Activated effector memory CD4-positive, alpha-beta T cell treated with anti-CD3 and anti-CD28 coated beads, Interleukin-2, amount 50 U/mL, for 16 hours (primary cell): ENCODE measurements at places on chromosomes 16 and 17.
A peak's percentile ranks its signal among the peaks of the same experiment; 100 is the strongest.

DNA sequence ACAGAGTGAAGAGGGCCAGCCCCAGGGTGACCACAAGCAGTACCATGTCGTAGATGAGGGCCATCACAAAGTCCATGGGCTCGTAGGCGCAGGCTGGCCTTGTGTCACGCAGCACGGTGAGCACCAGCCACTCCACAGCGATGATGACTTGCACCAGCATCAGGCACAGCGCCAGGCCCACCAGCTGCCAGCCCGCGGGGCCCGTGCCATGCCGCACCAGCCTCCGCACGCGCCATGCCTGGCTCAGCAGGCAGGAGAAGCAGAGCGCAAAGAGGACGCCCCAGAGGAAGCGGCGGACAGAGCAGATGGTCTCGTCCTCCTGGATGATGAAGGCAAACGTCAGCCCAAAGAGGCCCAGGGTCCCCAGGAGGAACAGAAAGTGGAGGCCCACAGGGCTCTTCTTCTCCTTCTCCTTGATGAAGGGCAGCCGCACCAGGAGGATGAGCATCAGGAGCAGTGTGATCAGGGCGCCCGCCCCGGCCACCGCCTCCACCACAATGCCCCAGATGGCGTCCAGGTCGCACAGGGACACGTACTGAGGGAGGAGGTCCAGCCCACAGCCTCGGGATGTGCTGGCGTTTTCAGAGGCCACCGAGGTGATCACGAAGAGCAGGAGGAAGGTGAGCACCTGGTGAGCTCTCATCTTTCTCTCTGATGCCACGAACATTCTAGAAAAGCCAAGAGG, 12.3 kb downstream of the GPRC5B start:
- DNase-seq: no peak

DNA sequence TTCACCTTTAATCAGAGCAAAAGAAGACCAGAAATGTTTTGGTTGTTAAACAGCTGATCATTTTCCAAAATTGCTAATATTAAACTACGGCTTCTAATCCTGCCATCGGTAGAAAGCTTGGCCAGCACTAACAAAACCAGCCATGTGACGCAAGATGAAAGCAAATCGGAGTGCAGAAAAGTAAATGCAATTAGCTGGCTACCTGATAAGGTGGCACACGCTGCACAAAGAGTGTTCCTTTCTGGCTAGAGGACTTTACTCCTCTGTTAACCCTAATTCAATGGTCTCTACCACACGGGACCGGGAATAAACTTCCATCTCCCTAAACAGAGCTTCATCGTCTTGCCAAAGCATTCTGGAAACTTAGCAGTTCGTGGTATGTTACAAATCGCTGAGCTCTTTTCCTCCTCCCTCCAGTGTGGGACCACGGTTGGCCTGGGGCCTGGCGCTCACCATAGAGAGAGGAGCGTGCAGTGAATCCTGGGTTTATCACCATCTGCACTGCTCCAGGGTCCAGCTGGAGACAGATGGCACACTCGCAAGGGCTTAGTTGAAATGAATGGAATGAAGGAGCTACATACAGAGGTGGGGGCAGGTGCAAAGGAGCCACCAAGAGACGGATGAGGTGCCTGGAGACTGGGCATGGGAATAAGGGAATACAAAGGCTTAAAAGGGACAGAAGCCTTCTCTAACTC, 10.1 kb upstream of the COG1 start:
- DNase-seq: no peak

DNA sequence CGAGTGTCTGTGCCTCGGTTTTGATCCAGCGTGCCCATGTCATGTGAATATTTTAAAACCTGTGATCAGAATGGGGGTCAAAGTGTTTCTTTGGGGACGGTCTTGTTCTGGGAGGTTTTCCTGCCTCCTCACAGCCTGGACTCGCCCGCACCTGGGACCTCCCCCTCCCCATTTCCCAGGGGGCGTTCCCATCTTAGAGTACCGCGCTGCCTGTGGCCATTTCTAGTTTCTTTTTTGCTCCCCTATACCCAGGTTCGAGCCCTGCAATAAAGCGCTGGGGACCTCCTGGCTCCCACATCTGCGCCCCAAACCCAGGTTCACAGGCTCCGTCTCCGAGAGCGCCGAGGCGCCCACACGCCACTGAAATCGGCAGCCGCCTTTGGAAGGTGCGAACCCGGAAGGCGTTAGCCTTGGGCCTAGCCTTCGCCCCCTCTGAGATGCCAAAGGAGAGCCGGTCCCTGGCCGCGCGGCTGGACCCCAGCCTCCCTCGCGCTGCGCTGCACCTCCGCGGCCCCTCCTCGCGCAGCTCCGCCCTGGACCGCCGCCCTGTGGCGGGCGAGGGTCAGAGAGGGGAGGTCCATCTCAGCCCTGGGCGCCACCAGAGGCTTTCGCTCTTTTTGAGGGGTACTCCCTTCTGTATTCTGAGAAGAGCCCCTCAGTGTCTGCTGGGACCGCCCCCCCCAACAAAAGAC, 1.7 kb downstream of the KCNJ12 start:
- DNase-seq: no peak

- no peak for DNase-seq
Observed at GRCh38 chr17:1110541-1110861, 69.3 kb downstream of the ABR start.

DNA sequence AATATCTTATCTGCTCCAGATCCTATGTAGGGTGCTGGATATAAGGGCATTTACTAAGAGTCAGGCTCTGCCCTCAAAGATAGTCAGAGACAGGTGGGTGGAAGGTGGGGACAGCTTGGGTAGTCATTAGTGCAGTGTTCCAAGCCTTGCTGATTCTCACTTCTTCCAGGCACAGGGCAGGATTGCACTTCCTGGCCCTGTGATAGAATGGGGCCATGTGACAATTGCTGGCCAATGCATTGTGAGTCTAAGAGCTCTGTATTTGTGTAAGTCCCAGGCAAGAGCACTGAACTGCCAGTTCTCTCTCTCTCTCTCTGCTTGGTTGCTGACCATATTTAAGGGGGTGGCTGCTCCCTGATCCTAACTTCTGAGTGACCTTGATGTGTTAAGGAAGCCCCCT, 112.1 kb downstream of the C16orf78 start:
- DNase-seq: no peak

DNA sequence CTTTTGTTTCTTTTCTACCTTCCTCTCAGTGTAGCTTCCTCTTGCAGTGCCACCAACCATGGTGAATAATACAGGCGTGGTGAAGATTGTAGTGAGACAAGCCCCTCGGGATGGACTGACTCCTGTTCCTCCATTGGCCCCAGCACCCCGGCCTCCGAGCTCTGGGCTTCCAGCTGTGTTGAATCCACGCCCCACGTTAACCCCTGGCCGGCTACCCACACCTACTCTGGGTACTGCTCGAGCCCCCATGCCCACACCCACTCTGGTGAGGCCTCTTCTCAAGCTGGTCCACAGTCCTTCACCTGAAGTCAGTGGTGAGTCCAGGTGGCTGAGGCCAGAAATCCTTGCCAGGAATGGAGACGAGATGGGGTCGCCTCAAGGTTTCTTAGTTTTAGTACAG, 23.9 kb downstream of the SRCAP start:
- DNase-seq: no peak

GRCh38 chr16:68740628-68741346, 3.7 kb downstream of the CDH1 start:
- DNase-seq: no peak

DNA sequence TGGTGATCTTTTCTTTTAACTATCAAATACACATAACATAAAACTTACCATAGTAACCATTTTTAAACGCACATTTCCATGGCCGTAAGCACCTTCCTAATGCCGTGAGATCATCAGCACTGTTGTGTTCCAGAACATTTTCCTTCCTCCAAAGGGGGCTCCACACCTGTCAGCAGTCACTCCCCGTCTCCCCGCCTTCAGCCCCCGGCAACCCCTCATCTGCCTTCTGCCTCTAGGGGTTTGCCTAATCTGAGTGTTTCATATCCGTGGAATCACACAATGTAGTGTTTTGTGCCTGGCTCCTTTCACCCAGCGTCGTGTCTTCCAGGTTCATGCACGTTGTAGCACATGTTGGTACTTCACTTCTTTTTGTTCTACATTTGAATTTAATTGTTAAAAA, 350.1 kb upstream of the TNRC6C start:
- DNase-seq: peak; percentile 56

DNA sequence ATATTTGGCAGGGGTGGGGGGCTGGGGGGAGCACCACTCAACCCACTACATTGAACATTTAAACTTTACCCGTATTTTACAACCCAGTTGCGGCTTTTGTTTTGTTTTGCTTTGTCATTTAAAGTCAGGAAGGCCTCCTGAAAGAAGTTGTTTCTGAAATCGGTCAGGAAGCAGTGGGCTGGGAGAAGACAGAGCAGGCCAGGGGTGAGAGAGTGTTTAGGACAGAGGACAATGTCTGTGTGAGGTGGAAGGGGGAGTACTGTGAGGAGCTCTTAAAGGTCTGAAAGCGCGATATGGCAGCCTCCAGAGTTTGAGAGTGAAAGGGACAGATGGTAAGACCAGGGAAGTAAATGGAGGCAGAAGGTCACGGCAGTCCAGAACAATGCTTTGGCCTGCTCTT, 6.1 kb upstream of the WFIKKN2 start:
- no peak for DNase-seq

DNA sequence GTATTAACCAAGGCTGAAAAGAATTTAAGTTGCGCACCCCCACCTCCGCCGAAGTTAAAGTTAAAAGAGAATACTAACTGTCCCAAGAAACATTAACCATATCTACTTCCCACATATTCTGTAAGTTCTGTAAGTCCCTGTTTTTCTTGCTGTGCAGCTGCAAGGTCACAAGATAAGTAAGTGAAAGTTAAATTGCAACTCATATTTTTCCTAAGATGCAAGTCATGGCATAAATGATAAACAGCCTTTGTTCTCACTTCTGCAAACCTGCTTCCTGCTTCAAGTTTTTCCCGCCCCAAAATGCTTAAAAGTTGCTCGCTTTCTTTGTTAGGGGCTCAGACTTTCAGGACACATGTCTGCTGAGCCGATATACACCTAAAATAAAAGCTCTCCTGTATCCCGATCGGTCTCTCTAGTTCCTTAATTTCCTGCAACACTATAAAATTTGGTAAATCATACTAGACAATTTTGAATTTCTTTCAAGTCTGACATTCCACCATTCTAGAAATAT, 32.6 kb upstream of the ABCA9 start:
- no peak for DNase-seq

DNA sequence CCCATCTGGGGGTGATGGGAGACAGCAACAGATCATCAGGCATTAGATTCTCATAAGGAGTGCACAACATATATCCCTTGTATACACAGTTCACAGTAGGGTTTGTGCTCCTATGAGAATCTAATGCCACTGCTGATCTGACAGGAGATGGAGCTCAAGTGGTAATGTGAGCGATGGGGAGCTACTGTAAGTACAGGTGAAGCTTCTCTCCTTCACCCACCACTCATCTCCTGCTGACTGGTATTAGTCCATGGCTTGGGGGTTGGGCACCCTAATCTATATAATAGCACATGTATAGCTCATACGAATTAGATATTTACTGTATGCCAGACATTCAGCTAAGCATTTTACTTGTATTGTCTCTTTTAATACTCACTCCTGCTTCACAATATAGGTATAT, 101.7 kb downstream of the MAP2K6 start:
- no peak for DNase-seq

DNA sequence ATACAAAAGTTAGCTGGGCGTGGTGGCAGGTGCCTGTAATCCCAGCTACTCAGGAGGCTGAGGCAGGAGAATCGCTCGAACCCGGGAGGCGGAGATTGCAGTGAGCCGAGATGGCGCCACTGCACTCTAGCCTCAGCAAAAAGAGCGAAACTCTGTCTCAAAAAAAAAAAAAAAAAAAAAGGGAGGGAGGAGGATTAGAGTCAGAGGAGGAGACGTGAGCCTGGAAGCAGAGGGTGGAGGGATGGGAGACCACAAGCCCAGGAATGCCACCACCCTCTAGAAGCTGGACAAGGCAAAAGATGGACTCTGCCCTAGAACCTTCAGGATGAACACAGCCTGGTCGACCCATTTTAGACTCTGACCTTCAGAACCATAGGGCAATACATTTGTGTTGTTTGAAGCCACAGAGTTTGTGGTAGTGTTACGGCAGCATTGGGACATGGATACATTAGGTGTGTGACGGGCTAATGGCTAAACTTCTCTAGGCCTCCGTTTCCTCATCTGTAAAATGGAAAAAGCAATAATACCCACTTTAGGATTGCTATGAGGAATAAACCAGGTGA, 2.1 kb upstream of the SMIM22 start:
- DNase-seq: no peak

DNA sequence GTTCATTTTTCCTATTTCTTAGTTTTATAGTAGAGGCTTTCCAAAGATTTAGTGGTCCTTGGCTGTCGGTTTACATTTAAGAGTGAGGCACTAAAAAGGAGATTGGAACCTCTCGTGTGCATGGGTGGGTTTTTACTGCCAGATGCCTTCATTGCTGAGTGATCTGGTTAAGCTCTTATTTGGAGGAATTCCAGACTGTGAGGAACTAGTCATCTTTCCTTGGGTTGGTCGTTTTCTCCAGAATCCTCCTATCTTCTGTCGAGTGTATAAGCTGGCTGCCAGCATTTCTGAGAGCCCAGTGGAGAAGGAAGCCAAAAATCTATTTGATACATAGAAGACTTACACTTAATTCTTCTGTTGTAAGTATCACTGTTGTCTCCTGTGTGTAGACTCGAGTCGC, 22.6 kb downstream of the IST1 start:
- no peak for DNase-seq

- DNase-seq: no peak
Observed at GRCh38 chr16:53756275-53756996, 52.5 kb downstream of the FTO start.

GRCh38 chr16:28910086-28911031, 14.7 kb downstream of the RABEP2 start:
- no peak for DNase-seq

DNA sequence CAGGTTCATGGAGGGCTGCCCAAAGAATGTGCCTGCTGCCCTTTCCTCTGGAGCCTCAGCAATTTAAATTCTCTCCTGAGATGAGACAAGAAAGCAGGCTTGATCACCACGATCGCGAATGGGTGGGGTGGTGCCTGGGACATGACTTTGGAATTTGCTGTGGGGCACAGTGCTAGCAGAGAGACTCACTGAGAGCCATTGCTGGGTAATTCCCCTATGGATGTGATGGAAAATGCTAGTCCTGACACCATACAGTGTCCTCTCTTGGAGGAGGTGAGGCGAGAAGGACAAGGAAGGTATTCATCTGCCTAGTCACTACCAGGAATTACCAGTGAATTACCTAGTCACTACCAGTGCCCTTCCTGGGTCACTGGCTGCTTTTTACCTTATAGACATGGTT, 15.5 kb downstream of the FAM20A start:
- no peak for DNase-seq

GRCh38 chr16:65757064-65757463, 609.4 kb upstream of the CDH5 start:
- DNase-seq: no peak

- no peak for DNase-seq
Observed at GRCh38 chr16:53064081-53064578, 9.3 kb downstream of the CHD9 start.

GRCh38 chr17:1810450-1811103, 19.1 kb downstream of the SMYD4 start:
- DNase-seq: no peak
